NCI-H510A treated with DMSO at 0.1 percent for 48 hours (cell line): ENCODE measurements at places on chromosomes 2 and 18.

DNA sequence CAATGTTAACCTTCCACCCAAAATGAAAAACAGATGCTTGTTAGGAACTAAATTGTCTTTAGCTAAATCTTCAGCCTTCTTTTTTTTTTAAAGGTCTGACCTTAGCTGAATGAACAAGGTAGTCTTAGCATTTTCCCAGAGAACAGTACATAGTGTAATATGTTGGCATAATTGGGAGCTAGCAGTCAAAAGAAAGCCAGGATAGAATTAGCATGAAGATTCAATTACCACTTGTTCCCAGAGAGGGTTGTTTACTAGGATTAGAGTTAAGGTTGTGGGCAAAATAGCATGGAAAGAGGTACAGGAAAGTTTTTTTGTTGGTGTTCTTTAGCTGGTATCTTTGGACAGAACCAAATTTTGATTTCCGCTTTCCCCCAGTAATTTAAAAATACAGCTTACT is 6.9 kb downstream of the CDH20 start:
- DNase-seq: no peak

GRCh38 chr2:98901291-98901690 is 34.7 kb downstream of the CRACDL start:
- no peak for DNase-seq

- no peak for DNase-seq
Measured at GRCh38 chr18:55114876-55115275, 155.6 kb upstream of the CCDC68 start.

- DNase-seq: no peak
Measured at GRCh38 chr18:9536354-9537152, 61.2 kb downstream of the RALBP1 start.

DNA sequence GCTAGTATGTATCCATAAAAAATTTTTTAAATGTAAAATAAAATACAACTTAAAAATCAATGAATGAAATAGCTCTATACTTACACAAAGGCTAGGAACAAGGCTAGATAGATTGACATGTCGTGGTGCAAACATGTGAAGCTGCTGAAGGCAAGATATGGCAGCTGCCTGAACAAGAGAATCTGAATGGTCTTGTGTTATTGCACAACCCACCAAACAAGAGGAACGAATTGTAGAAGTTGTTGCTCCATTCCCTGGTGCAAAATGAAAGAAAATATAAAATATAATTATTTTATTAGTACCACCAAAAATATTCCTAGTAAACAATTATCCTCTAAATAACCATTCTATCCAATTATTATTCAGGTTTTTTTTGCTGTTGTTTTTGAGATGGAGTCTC is 46.4 kb downstream of the HEATR5B start:
- no peak for DNase-seq

GRCh38 chr2:112634153-112634873 is 11.4 kb upstream of the SLC20A1 start:
- DNase-seq: no peak

DNA sequence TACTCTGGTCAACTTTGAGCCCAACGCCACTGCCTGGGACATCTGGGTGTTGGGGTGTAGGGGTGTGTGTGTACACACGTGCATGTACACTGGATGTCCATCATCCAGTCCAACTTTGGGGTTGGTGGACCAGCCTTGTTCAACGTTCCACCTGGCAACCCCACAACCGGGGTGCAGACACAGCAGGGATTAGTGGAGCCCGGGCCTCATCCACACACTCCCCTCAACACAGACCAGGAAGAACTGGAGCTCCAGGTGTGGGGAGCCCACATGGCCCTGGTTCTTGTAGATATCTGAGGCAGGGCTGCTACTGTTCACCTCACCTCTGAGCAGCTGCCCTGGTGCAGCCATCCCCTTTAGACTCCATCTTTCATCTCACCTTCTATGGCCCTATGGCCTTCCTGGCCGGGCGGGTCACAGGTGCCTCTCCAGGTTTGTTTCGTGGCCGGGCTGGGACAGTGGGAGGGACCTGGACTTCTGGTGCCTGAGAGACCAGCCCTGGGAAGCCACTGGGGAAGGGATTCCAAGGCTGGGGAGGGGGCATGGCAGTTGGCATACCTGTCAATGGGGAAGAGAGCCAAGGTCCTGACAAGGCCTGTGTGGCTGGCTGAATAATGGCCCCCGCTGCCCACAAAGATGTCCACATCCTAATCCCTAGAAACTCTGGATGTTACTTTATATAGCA is 7.5 kb downstream of the NEU2 start:
- no peak for DNase-seq

GRCh38 chr18:79681484-79682387 is 2.1 kb downstream of the CTDP1 start:
- no peak for DNase-seq

DNA sequence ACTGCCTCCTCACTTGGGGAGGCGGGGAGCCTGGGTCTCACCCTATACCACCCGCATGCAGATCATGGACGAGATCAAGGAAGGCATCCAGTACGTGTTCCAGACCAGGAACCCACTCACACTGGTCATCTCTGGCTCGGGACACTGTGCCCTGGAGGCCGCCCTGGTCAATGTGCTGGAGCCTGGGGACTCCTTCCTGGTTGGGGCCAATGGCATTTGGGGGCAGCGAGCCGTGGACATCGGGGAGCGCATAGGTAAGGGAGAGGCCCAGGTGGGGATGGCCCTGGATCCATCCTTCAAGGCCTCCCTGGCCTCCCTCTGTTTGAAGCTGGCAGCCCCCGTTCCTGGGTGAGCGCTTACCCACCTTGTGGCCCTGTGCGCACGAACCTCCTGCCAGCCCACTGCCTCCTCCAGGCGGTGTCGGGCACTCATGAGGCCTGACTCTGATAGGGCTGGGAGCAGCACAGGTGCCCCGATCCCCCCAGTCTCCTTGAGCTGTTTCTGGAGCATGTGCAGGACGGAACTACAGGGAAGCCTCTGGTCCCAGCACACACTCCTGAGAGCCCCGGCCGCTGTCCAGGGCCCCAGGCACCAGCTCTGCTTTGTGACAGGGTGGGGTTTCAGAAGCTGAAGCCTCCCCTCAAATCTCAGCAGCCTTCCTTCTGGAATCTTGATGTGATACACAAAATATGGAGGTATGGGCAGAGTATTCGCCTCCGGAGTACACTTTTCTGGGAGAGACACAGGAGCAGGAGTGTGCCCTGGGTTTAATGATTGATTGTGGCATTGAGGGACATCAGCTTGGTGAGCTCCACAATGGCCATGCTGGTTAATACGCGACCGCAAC is 708 bp downstream of the AGXT start:
- DNase-seq: no peak

- DNase-seq: no peak
Measured at GRCh38 chr2:84639751-84640150, 123.5 kb downstream of the DNAH6 start.

DNA sequence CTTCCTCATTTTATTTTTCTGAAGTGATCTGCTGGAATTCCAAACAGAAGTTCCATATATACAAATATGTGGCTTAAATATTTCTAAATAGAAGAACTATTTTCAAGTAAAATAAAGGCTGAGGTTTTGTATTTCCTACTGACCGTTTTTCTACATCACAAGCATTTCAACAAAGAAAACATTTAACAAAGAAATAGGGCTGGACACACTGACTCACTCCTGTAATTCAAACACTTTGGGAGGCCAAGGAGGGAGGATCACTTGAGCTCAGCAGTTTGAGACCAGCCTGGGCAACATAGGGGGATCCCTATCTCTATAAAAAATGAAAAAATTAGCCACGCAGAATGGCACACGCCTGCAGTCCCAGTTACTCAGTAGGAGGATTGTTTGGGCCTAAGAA is 44.6 kb downstream of the TANK start:
- no peak for DNase-seq

GRCh38 chr2:50831676-50832075 is 200.3 kb downstream of the NRXN1 start:
- DNase-seq: no peak

GRCh38 chr2:19881908-19882265 is 19.9 kb downstream of the TTC32 start:
- DNase-seq: no peak

GRCh38 chr18:66795051-66795450 is 191.2 kb upstream of the CDH19 start:
- no peak for DNase-seq

DNA sequence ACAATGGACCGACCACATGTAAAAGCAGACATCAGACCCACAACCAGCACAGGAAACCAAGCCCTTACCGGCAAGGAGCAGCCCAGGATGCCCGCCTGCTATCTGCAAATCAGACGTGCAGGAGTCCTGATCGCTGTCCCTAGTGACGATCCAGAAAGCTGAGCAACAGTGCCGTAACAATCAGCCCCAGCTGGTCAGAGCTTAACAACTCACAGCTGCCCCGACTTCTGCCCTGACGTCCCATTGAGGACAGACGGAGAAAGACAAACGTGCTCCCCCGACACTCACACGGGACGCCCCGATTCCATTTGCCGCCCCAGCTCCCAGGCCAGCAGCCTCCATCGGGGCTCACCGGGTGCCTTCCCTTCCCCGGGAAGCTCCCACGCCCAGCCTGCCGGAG is 39.8 kb upstream of the PXDN start:
- DNase-seq: no peak

DNA sequence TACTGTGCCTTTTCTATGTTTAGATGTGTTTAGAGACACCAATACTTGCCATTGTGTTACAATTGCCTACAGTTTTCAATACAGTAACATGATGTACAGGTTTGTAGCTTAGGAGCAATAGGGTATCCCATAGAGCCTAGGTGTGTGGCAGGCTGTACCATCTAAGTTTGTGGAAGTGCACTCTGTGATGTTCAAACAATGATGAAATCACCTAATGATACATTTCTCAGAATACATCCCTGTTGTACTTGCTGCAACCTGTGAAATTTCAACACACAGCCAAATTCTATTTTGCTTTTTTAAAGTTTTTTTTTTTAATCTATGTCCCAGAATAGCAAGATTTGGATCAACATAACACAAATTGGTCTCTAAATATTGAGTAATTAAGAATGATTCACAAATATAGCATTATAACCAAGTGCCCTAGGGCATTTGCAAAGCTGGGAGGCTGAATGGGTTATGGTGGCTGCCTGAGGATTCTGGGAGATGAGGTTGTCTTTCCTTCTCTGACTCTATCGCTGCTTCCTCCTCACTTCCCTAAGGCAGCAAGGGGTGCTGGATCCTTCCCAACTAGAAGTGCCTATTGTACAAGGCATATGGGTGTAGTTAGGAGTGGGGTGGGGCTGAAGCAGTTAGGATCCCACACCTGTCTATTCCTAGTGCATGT is 78.3 kb downstream of the SKA1 start:
- no peak for DNase-seq

GRCh38 chr2:165470361-165470760 is 863 bp downstream of the CSRNP3 start:
- DNase-seq: no peak

DNA sequence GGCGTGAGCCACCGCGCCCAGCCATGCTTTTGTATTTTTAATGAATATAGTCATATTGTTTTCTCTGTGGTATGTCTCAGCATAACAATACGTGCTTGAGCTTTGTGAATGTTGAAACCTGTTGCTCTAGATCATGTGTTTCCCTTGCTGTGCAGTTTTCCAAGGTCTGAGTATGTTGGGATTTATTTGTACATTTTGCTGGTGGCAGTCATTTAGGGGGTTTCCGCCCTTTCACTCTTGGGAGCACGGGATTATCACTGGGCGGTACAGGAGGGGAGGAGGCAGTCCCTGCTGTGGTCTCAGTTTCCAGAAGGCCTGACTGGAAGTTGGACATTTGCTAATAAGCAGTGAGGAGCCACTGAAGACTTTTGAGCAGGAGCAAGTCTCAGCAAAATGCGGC is 24.9 kb upstream of the CATIP start:
- DNase-seq: no peak
